ENCODE measurements at places on chromosomes 3 and 15.
A peak's percentile ranks its signal among the peaks of the same experiment; 100 is the strongest.

DNA sequence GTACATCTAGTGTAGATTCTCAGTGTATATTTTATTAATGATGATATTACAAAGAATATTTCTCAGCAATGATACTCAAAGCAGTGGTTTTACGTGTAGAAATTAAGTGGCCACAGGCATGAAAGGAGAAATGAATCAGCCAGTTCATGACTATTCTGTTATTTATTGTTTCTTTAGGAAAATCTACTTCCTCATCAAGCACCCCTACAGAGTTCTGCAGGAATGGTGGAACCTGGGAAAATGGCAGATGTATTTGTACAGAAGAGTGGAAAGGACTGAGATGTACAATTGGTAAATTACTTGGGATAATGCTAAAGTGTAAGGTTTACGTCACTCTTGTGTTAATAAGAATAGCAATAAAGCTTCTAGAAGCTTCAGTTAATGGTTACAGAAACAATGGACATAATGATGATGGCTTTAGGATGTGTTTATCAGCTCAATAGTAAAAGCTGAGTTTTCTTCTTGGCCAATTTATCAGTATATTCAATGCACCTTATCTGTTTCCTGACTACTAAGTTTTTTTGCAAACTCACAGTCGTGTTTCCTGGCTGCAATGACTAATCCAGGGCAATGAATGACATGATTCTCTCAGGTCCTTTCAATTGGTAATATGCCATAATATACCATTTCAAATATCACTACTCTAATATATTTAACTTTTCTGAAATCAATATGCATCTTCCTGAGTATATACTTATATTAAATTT, 20.2 kb downstream of the ADGRG7 start:
- DNase-seq = no peak
- H3K27ac ChIP-seq = no peak overlapping the region
- no peak overlapping the region for H3K4me3 ChIP-seq
- no peaks in the 10 kb centered on the region for H3K4me1 ChIP-seq

- no peaks in the 10 kb centered on the region for H3K27me3 ChIP-seq
- no peak for DNase-seq
- no peak overlapping the region for H3K27ac ChIP-seq
- no peaks in the 10 kb centered on the region for H3K36me3 ChIP-seq
- no peak overlapping the region for H3K4me3 ChIP-seq
Observed at GRCh38 chr3:11159421-11159904, 5.2 kb downstream of the HRH1 start.

DNA sequence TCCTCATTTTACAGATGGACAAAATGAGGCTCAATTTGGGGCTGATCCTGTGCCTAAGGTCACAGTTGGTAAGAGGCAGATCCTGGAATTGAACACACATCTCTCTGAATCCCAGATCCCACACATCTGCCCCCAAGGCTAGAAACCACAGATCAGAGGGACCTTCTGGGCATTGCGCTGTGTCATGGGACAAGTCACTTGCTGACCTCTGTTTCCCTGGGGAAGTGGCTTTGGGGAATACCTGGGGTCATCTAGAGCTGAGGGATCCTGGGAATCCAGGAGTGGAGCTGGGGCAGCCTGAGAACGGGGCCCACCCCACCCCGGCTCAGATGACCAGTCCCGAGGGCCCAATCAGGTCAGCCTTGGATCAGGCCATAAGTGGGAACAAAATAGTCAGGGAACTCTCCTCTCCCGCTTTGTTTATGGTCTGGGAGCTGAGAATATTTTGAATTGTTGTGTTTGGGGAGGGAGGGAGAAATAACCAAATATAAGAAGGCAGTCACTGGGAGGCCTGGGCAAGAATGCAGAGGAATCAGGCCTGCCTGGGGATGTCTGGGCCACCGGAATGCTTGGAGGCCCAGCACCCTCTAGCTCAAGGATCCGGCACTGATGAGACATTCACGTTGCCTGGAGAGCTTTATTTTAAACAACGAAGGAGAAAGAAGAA, 8.8 kb upstream of the SLC6A6 start:
- no peak overlapping the region for H3K27ac ChIP-seq
- no peaks in the 10 kb centered on the region for H3K36me3 ChIP-seq
- H3K4me1 ChIP-seq = no peaks in the 10 kb centered on the region
- H3K4me3 ChIP-seq = no peak overlapping the region
- H3K27me3 ChIP-seq = no peaks in the 10 kb centered on the region

DNA sequence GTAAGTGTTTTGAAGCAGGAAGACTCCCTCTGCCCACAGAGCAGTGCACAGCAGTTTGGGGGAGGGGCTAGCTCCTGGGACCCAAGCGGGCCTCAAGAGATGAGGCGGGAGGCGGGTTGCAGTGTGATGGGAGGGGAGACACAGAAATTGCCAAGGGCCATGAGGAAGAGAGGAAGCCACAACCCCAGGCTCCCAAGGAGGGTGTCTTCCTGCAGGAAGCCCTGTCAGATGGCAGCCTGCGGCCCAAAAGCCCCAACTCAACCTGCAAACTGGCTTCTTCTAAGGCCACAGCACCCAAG, 7.3 kb upstream of the ISLR2 start:
- H3K36me3 ChIP-seq = no peaks in the 10 kb centered on the region
- peaks cover 4% of the 10 kb centered on the region for H3K27me3 ChIP-seq
- no peak for DNase-seq
- H3K27ac ChIP-seq = no peak overlapping the region

DNA sequence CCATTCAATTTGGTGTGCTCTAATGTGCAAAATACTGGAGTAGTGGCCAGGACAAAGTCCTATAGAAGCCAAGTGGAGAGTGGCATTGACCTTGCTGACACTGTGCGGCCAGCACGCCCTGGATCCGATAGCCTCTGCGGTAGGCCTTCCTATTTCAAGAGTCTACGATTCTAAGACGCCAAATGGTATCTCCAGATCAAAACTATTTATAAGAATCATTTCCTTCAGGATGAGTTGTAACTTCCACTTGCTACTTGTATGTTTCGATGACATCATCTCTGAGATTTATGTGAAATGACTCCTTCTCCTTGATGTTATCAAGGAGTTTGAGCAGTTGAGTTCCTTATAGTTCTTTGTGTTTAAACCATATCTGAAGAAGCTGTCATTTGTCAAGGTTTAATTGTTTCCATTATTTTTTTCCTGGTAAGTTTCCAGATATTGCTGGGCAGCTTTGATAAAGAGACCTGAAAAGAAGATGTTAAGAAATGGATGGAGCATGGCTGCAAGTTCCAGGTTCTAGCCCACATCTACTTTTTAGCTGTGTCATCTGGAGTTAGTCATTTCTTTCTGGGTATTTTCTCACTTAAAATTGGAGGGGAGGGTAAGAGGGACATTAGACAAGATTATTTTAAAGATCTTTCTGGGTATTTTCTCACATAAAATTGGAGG, 71.8 kb downstream of the TMEM44 start:
- no peak overlapping the region for H3K4me3 ChIP-seq
- H3K36me3 ChIP-seq = no peaks in the 10 kb centered on the region
- H3K27ac ChIP-seq = no peak overlapping the region
- no peaks in the 10 kb centered on the region for H3K4me1 ChIP-seq
- no peaks in the 10 kb centered on the region for H3K27me3 ChIP-seq

DNA sequence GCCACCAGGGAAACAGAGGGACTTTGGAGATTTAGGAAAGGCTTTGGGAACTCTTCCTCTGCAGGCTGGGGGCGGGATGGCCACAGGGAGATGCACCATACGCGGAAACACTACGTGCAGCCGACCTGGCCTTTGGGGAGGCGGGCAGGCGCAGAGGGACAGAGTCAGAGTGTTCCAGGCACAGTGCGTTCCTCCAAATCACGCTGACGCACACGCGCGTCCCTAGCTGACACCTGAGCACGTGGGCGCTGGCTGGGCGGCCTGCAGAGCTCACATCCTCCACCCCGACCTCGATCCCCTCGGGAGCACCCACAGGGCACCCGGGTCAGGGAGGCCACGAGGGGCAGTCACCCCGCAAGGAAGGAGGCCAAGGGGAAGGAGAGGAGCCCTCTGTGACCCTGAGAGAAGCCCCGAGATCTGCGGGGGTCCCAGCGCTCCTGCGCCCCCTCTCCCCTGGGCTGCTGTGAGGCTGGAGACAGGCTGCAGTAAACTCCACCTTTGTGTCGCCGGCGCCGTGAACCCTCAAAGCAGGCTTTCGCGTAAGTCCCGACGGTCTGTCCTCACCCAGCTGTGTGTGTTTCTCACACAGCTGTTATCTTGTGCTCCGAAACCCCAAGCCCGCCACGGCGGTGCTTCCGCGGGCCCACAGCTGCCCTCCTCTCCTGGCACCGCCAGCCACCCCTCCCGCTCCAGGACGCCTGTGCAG, 196.3 kb downstream of the OCA2 start:
- no peak for DNase-seq
- no peaks in the 10 kb centered on the region for H3K4me1 ChIP-seq
- H3K27me3 ChIP-seq = no peaks in the 10 kb centered on the region
- no peak overlapping the region for H3K4me3 ChIP-seq

DNA sequence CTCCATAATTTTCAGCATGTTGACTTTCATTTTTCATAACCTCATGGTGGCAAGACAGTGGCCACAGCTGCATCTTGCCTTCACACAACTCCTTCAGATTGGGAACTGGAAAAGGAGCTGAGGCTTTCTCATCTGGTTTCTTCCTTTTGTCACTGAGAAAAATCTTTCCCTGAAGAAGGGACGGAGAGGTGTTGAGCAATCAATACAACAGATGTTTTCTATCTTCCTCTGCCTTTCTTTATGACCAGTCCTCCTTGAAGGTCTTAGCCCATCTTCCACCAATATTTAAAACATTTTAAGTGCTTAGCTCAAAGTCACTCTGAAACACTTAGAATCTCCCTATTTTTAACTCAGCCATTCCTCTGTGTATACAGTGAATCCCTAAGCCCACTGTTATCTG, 11.9 kb downstream of the ZNF660 start:
- H3K36me3 ChIP-seq = no peaks in the 10 kb centered on the region
- no peak overlapping the region for H3K4me3 ChIP-seq
- no peaks in the 10 kb centered on the region for H3K27me3 ChIP-seq
- no peak for DNase-seq
- H3K27ac ChIP-seq = no peak overlapping the region
- no peaks in the 10 kb centered on the region for H3K4me1 ChIP-seq

DNA sequence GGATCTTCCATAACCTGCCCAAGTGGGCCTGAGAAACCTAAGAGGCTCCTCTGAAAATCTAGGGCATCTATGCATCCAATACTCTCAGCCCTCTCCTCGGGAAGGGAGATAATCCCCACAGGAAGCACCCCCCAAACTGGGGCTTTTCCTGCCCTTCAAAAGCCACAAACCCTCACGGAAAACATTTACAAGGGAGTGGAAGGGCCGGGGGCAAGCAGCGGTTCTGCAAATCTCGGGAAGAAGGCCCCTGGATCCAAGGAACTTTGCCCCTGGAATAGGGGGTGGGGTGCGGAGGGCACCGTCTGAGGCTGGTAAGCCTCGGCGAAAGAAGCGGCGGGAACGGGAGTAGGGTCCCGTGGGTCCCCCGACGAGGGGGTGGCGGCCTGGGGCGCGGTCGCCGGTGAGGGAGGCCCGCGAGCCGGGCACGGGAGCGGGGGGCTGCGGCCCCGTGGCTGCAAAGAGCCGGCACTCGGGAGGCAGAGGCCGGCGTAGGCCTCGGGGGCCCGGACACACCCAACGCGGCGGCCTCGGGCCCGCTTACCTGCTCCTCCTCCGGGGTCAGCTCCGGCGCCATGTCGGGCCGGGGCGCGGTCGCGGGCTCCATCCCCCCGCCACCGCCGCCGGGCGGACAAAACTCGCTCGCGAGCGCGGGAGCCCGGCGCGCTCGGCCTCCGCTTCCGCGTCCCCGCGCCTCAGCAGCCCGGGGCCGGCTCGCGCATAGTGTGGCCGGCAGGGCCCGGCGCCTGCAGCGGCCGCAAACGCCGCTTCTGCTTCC, 755 bp downstream of the PTPN9 start:
- H3K4me1 ChIP-seq = peaks cover 16% of the 10 kb centered on the region

GRCh38 chr15:44081026-44082013, 113.8 kb downstream of the FRMD5 start:
- no peak overlapping the region for H3K27ac ChIP-seq
- no peaks in the 10 kb centered on the region for H3K36me3 ChIP-seq
- no peaks in the 10 kb centered on the region for H3K4me1 ChIP-seq

DNA sequence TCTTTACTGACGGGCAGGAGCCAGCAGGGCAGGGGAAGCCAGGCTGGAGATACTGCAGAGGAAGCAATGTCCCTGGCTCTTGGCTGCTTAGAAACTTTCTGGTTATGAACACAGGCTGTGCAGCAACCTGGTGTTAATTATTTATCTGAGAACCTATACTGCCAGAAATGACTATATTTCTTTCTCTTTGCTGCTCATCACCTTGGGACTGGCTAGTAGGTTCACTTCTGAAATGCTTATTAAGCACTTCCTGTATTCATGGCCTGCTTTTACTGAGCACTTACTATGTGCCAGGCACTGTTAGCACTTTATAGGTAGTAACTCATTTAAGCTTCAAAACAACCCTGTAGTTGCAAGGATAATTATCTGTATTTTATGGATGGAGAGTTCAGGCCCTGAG, 57.6 kb downstream of the RAB11A start:
- no peak overlapping the region for H3K4me3 ChIP-seq
- no peak overlapping the region for H3K27ac ChIP-seq
- no peaks in the 10 kb centered on the region for H3K27me3 ChIP-seq
- DNase-seq = no peak
- H3K36me3 ChIP-seq = no peaks in the 10 kb centered on the region

GRCh38 chr15:74869372-74869725, 3.8 kb downstream of the SCAMP2 start:
- peaks cover 66% of the 10 kb centered on the region for H3K4me1 ChIP-seq
- H3K36me3 ChIP-seq = peaks cover 7% of the 10 kb centered on the region
- peak overlapping the region; percentile 64 for H3K27ac ChIP-seq
- DNase-seq = no peak
- H3K4me3 ChIP-seq = no peak overlapping the region

DNA sequence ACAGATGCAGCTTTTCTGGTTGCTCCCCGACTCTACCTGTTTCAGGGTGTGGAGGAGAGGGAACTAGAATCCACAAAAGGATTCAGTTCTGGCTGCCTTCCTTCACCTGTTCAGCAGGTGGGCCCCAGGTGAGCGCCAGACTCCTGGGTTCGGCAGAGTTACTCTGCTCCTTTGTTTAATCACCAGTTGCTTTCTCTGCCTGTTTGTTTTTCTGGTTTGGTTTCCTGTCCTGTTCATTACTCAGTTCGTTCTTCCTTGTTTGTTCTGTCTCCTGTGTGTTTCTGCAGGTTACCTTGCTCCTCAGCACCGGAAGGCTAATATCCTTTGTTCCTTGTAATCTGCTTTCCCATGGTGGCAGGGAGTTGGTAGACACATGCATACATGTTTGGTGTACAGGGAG, 508.5 kb upstream of the ATP11B start:
- no peak for DNase-seq
- no peak overlapping the region for H3K4me3 ChIP-seq
- no peak overlapping the region for H3K27ac ChIP-seq
- no peaks in the 10 kb centered on the region for H3K36me3 ChIP-seq
- H3K27me3 ChIP-seq = no peaks in the 10 kb centered on the region

DNA sequence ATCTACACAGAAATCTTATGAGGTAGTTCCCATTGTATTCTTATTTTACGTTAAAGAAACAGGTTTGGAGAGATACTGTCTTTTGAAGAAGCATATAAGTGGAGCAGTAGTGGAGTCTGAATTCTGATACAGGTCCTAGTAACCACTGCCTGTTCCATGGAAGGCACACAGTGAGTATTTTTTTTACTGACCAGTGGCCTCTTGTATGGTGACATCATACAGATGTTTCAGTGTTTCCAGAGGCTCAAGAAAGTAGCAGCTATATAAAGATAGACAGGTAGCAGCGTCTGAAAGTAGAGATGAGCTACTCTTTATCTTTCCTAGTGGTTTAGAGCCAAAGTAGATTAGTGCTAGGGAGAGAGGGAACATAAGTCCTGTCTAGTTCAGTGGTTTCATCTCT, 173.5 kb downstream of the LPP start:
- no peaks in the 10 kb centered on the region for H3K36me3 ChIP-seq
- no peak overlapping the region for H3K27ac ChIP-seq
- H3K4me3 ChIP-seq = no peak overlapping the region
- no peaks in the 10 kb centered on the region for H3K27me3 ChIP-seq
- DNase-seq = no peak
- H3K4me1 ChIP-seq = peaks cover 14% of the 10 kb centered on the region
